Stimulated activated CD4-positive, alpha-beta T cell treated with anti-CD3 and anti-CD28 coated beads, Interleukin-1b, Interleukin-23, amount 100 ng/mL, for 4 hours (primary cell): ENCODE measurements at places on chromosomes 1 and 21.

DNA sequence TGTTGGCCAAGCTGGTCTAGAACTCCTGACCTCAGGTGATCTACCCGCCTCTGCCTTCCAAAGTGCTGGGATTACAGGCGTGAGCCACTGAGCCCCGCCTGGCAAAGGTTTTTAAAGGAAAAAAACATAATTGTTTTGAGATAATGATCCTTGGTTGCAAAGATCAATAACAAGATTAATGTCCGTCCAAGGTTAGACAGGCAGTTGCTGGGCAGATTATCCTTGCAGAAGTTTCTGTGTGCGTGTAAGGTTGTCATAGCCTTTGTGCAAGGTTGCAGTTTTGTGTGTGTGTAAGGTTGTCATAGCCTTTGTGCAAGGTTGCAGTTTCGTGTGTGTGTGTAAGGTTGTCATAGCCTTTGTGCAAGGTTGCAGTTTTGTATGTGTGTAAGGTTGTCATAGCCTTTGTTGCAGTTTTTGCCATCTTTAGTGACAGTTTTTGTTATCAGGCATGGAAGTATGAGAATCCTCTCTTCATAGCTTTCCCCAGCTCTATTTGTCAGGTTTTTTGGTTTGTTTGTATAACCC, 3.6 kb downstream of the YBEY start:
- DNase-seq = no peak

DNA sequence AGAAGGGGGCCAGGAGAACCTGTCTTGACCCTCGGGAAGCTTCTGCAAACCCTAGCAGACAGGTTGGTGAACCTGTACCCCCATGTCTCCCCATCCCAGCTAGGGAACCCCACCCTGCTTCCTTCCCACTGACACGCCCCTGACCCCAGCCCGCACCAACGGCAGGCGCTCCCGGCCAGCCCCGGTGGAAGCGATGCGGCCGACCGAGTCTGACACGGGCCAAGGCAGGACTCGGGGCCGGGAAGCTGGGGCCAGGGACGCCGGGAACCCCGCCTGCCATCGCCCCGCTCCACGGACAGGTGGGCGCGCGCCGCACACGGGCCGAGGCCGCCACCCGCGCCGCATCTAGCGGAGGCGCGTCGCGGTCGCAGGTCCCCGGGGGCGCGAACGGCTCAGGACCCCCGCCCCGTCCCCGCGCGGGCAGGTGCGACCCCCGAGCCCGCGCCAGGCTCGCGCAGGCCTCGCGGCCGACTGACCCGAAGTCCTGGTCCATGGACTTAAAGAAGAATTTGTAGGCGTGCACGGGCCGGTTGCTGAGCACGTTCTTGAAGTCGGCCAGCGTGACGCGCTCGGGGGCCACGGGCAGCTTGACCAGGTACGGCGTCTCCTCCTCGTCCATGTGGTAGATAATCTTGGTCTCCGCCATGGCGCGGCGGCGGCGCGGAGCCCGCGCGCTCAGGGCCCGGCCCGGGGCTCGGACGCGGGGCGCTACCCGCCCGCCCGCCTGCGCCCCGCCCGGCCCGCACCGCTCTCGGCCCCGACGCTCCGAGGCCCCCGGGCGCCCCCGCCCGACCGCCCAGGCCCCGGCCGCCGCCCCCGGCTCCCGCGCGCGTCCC, 580 bp downstream of the DVL1 start:
- DNase-seq = no peak

DNA sequence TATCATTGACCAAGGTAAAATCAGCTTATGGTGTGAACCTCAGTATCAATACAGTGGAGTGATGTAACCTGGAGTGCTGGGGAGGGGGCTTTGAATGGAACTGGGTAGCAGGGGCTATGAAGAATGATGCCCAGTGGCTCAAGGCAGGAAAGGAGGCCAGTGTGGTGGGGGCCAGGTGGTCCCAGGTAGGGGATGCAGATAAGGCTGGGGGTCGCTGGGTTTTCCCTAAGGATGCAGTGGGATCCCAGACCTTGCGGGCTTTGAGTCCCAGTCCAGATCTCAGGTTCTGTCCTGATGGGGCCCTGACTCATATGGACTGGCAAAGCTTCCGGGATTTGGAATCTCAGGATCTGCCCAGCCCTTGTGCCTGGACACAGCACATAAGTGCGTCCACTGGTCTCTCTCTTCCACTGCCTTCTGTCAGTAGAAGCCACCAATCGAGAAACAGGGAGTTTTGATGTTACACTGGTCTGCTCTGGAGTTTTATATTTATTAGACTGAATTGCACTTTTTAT, 52.0 kb downstream of the S100B start:
- no peak for DNase-seq

GRCh38 chr1:162854245-162854882, 6.6 kb downstream of the CCDC190 start:
- peak; percentile 23 for DNase-seq

GRCh38 chr1:154419620-154420571, 14.8 kb downstream of the IL6R start:
- DNase-seq = no peak

DNA sequence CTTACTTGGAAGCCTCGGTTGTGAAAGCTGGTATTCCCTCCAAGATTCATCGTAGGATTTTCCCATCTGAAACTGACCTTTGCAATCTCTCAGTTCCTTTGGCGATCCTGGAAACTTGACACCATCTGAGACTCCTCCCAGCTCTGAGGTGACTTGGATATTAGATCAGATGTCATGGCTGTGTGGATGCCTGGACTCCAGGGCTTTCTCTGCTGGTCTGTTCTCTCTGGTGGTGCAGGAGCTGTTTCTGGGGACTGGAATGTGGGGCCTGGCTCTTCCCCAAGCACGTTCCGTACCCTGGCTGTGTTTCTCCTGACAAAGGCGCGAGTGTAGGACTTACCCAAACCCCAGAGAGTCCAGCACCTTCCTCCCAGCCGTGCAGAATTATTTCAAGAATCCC, 252.2 kb downstream of the RPS6KC1 start:
- no peak for DNase-seq

DNA sequence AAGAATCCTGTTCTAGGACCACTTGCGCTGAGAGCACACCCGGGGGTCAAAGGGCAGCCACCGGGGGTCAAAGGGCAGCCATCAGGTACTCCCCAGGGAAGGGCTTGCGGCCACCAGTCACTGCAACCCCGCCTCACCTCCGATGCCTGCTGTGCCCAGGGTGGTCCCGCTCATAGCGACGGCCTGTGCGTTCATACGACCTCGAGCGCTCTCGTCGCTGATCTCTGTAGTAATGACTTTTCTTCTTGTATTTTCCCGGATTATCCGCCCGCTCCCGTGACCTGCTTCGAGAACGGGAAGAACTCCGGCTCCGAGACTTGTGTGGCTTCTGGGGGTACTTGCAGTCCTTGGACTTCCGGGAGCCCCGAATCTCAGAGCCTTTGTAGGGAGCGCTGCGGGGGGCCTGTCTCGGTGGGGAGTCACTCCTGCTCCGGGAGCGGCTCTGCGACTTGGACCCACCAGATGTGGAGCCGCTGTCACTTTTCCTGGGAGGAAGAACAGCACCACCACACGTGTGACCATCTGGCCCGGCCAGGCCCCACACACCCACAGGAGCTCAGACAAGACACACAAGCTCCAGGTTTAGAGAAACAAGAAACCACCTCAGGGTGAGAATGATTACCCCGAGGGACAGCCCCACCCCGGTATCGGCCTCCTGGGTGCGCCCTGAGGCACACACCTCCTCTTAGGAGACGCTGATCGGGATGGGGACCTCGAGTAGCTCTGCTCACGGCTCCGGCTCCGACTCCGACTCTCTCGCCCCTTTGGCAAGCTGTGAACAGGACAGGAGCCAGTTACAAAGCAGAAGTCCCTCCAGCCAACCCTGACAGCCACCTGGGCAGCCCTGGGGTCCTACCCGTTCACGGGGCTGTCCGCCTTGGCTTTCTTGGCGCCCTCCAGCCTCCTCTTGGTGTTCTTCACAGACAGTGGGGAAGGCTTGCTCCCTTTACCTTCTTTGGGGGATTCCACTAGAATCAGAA, 11.7 kb downstream of the CCNL2 start:
- DNase-seq = no peak

DNA sequence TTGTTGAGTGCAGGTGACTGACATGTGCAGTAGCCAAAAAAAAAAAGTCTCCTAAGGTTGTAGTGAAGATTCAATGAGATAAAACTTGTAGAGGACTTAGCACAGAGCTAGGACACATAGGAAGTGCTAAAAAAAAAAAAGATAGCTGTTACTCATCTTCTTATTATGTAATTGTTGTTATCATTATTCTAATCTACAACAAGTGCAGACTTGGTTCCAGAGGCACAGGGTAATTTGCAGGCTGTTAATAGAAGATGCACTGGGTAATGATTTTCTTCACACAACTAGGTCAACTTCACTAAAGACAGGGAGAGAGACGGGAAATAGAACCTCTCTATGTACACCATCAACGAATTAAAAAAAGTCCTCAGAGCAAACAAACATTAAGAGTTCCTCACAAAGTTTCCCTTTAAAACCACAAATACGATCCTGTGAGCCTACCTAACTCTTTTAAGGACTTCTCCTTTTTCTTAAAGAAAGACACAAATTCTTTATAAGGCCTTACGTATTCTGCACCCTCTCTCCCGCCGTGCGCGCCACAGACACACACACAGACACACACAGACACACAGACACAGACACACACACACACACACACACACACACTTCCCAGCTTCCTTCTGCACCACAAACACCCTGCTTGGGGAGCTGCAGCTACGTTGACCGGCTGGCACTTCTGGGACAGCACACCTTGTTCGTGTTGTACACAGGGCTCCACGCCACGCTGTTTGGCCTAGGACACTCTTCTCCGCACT, 49.8 kb upstream of the GADD45A start:
- DNase-seq = no peak

DNA sequence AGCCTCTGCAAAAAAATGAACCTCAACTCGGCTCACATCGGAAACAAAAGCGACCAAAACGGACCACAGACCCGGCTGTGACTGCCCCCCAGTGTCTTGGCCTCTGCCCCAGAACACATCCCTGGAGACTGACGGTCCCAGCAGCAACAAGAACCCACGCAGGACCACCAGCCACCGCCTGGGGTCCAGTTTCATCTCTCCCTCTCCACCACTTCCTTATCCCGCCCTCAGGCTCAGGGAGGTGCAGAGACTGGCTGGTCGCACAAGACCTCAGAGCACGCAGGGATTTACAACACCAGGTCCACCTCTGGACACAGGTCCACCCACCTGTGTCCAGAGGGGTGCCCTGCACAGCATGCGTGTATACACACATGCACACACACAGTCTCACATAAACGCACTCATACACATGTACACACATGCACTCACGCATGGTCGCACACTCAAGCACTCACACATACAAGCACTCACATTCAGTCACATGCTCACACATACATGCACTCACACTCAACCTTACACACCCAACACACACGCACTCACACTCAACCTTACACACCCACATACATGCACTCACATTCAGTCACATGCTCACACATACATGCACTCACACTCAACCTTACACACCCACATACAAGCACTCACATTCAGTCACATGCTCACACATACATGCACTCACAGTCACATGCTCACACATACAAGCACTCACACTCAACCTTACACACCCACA, 18.6 kb upstream of the TMEM52 start:
- no peak for DNase-seq

- no peak for DNase-seq
Measured at GRCh38 chr1:205243350-205244191, 15.8 kb downstream of the TMCC2 start.

DNA sequence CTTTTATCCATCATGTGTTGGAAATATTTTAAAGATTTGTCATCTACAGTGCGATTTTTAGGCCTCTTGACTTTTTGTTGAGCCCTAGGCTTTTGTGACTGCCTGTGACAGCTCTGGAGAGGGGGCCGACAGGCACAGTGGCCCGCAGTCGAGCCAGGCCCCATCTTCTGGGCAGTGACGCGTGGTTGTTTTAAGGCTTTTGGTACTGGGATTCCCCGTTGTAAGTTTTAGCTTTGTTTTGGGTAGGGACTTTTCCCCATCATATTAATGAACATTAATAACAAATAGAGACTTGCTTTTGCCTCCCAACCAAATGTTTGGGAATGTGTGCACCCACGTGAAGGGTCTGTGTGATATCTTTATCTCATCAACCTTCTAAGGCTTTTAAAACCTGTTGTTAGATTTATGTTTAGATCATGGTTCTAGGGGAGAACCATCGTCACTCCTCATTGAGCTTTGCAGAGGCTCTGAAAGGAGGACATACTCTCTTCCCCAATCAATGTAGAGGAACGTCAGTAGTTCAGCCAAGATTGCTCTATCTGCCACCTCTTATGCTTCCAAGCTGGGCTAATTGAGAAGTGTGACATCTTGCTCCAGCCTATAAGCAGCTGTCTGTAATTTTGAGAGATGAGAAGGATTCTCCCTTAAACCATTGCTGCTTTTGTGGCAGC, 34.6 kb downstream of the MAPKAPK2 start:
- no peak for DNase-seq

GRCh38 chr21:32481875-32482408, 69.4 kb downstream of the EVA1C start:
- no peak for DNase-seq

DNA sequence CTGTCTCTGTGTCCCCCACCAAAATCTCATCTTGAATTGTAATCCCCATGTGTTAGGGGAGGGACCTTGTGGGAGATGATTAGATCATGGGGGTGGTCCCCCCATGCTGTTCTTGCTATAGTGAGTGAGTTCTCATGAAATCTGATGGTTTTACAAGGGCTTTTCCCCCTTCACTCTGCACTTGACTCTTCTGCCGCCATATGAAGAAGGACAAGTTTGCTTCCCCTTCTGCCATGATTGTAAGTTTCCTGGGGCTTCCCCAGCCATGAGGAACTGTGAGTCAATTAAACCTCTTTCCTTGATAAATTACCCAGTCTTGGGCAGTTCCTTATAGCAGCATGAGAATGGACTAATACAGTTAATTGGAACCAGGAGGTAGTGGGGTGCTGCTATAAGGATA, 137.1 kb upstream of the RAB4A start:
- no peak for DNase-seq

- no peak for DNase-seq
Measured at GRCh38 chr21:38228115-38228514, 28.7 kb upstream of the KCNJ15 start.

DNA sequence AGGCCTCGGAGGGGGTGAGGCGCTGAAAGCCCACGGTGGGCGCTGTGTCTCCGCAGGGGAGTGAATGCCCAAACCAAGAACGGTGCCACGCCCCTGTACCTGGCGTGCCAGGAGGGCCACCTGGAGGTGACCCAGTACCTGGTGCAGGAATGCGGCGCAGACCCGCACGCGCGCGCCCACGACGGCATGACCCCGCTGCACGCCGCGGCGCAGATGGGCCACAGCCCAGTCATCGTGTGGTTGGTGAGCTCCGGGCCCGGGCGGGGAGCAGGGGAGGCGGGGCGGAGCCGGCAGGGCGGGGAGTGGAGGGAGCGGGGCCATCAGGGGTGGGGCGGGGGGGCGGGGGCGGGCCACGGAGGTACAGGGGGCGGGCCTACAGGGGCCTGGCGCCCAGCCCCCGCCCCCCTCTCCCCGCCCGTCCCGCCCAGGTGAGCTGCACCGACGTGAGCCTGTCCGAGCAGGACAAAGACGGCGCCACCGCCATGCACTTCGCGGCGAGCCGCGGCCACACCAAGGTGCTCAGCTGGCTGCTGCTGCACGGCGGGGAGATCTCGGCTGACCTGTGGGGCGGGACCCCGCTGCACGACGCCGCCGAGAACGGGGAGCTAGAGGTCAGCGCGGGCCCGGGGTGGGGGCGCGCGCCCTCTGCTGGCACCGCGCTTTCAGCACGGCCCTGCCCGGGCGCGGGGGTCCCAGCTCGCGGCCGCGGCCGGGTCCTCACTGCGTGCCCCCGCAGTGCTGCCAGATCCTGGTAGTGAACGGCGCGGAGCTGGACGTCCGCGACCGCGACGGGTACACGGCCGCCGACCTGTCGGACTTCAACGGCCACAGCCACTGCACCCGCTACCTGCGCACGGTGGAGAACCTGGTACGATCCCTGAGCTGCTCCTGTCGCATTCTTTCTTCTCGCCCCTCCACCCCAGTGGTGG, 15.9 kb downstream of the ESPN start:
- DNase-seq = peak; percentile 58
